ENCODE measurements at places on chromosomes 6 and 20.

DNA sequence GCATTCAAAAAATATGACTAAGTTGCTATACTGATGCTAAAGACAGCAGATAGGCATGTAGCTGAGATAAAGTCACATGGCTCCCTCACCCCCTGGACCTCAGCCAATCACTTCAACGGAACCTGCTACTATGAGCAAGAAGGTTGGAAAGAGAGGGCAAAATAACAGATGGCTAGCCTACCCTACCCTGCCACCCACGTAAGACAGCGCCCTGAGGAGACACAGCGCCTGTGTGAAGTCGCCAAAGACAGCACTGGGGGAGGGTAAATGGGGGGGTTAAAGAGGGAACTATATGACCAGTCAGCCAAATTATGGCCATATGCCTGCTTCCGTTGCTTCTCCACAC lies 163.2 kb downstream of the RALGAPA2 start:
- no peak for DNase-seq

DNA sequence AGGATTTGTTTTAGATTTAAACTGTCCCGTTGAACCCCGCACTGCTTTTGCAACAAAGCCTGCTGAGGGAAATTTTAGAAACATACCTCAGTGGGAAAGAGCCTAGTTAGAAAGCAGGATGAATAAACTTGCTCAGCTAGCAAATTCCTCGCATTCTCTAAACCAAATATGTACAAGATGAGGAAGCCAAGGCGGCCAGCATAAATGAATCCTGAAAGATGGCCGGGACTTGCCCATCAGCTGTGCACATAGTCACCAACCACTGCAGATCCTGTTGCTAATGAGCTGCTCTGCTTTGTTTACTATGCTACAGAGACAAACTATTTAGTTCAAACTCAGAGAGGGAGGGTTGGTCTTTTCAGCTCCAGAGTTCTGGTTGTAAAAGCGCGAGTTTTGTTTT lies 49.0 kb downstream of the TMEM170B start:
- no peak for DNase-seq

GRCh38 chr20:24773751-24774201 lies 175.3 kb upstream of the CST7 start:
- no peak for DNase-seq

- DNase-seq, result peak; percentile 11
These were observed at the start of gene MC3R for GRCh38 chr20:56247954-56248782. TSS of gene MC3R (plus strand) at chr20:56248732. CDS start at chr20:56248844, 112 bp downstream.

GRCh38 chr20:8389381-8390036 lies 257.4 kb downstream of the PLCB1 start:
- peak; percentile 16 for DNase-seq

DNA sequence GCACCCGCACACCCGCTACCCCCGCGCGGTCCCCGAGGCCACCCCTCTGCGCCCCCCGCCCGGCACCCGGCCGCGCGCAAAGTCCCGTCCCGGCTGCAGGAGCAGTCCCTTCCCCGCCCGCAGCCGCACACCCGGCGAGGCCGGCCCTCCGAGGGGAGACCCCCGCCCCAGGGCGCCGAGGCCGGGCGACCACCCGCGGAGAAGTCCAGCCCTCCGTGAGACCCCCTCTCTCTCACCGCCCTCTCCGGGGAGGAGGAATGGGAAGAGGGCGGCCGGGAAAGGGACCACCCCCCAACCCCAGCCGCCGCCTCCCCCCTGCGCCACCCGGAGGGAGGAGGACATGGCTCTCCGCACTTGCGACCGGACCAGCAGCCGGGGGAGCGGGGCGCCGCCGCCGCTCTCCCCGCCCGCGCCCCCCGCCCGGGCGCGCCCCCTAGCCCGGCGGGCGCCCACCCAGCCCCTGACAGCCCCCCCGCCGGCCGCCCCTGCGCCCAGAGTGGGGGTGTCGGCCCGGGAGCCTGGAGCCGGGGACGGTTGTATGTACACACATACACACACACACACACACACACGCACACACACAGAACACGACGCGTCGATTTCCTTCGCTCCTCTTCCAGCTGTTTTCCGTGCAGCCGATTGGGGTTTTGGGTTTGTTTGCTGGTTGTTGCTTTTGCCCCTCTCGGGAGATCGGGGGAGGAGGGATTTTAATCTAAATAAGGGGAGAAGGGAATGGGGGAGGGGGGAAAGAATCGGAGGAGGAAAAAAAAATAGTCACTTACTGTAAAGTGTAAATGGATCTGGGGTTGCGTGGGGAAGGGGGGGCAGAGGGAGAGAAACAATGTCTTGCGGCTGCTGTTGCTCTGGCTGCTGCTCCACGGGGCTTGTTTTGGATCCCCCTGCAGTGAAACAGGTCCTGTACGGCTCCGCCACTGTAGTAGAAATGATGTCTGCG lies at the start of gene ATXN1:
Gene ATXN1, minus strand, starts transcription at position 945 of the 955 bp plus-strand sequence.
- peak; percentile 81 for DNase-seq

DNA sequence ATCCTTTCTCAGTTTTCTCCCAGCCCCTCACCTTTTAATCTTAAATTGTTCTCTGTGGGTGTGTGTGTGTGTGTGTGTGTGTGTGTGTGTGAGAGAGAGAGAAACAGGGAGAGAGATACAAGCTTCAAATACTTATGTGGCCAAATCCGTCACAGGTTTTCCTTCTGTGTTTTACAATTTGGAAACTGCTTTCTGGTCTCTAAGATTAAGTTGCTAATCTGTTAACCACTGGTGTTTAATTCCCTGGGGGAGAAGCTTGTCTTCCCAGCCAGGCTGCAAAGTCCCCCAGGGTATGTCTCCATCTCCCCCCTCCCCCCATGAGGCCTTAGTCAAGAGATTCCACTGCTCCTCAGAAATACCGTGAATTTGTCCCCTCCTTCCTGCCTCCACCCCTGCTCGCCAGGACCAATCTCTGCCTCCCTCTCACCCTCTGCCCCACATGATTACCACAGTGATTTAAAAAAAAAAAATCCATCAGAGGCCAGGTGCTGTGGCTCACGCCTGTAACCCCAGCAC lies 49.0 kb downstream of the RIPOR3 start:
- DNase-seq, result peak; percentile 86

DNA sequence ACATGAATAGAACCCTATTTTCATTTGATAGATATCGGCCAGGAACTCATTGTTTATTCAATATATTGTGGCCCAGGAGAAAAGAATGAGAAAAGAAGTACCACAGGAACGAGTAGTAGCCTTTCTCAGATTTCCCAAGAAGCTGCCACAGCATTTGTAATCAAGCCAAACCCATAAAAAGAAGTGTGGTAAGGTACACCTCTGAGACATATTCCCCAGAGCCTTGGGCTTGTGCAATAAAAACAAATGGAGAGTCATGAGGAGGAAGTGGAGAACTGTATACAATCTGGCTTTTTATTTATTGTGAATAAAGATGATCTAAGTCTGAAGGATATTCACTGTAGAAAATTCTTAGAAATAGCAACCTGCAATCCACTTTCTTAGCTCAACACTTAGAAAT lies 36.7 kb downstream of the KIF6 start:
- DNase-seq, result no peak

- DNase-seq, result no peak
These were observed 27.1 kb downstream of the NAPB start for GRCh38 chr20:23393996-23394775.

DNA sequence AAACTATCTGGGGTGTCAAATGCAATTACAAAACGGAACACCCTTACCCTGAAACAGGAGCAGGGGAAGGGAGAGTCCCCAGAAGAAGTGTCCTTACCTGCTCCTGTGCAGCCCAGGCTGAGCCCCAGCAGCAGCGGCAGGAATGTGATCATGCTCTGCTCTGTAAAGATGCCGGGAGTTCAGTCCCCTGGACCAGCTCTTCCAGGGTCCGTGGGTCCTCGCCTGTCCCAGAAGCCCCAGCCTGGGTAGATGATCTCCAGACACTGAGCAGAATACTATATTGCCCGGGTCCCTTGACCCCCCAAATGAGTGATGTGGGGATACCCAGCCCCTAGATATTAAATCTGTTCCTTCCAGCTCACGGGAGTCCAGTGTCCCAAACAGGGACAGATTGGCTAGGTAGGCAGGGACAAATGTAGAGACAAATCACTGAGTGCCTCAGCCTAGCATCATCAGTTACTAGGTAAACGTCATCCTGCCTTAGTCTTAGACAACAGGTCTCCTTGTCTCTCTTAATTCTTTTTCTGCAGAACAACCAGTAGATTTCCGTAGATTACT lies at the start of gene HLA-DMB:
Gene HLA-DMB, minus strand, starts transcription at position 373 of the 558 bp plus-strand sequence. Its CDS starts 221 bp downstream, at position 152.
- peak; percentile 47 for DNase-seq

GRCh38 chr6:56757588-56757984 lies 114.9 kb upstream of the DST start:
- no peak for DNase-seq

DNA sequence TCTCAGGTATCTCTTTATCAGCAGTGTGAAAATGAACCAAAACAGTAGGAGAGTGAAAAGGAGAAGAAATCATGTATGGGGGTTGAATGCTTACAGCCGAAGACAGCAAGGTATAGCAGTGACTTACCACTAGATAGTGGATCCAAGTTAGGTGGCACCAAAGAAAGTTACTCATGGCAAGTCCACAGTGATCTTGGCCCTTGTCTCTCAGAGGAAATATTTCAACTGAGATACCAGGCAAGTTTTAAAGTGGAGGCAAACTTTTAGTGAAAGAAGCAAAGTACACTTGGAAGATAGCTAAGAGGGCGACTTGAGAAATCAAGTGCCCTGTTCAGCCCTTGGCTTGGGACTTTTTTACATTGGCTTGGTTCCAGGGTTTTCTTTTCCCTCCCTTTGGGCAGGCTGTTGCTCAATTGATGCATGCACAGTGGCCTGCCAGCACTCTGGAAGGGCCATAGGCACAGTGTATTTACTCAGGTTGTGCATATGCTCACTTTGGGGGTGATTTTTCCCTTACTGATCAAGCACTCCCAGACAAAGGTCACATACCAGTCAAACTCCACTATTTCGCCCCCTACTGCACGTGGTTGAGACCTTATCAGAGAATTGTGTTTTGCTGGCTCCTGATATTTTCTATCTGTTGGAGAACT lies 329.5 kb upstream of the KHDRBS2 start:
- DNase-seq, result no peak

- DNase-seq, result no peak
These were observed 719.4 kb downstream of the EPM2A start for GRCh38 chr6:145015739-145016558.

GRCh38 chr6:140546640-140547039 lies 1172.2 kb upstream of the CITED2 start:
- DNase-seq, result no peak

GRCh38 chr6:1287103-1287591 lies 24.8 kb upstream of the FOXQ1 start:
- no peak for DNase-seq

DNA sequence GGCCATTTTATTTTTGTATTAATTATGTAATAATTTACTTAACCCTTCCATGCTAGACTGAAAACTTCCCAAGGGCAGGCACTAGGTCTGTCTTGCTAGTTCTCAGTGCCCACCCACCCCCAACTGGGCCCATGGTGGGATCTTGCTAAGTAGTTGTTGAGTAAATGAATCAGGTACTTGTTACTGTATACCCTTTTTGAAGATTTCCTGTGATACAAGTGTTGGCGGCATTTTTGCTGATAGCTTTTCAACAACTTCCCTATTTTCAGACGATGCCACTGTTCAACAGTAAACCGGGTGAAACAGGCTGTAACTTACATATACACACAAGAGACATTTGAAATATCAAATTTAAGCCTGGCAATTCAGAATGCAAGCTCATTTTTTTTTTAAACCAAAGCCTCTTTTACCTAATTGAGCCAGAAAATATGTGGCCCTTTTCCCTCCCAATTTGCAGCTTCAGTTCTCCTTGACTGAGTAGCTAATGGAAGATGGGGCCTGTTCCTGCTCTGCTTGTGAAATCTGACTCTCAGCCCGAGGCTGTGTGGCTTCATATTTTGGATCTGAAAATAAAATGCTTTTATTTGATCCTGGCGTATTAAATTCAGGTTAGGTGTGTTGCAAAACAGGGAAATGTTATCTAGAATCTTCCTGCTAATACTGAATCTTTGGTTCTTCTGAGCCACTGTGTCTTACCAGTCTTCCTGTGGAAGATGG lies 288.3 kb downstream of the NRN1 start:
- DNase-seq, result no peak

GRCh38 chr20:24789877-24790276 lies 159.2 kb upstream of the CST7 start:
- no peak for DNase-seq

GRCh38 chr6:3165631-3166534 lies 8.5 kb upstream of the TUBB2A start:
- DNase-seq, result peak; percentile 60

DNA sequence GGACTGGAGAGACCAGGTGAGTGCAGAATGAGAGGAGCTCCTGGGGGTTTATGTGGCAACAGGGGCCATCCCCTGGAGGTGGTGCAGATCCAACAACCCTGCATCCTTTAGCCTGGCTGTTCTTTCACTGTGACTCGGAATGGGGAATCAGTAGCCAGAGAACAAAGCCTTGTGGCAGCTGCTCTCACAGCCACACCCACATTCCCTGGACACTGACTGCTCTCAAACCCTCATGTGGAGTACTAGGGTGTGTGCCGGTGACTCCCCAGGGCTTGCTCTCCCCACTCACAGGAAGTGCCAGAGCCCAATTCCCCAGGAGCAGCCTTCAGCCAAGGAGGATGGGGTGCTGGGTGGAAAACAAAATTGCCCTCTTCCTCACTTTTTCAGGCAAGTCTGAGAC lies 30.2 kb upstream of the GGTLC1 start:
- DNase-seq, result no peak

DNA sequence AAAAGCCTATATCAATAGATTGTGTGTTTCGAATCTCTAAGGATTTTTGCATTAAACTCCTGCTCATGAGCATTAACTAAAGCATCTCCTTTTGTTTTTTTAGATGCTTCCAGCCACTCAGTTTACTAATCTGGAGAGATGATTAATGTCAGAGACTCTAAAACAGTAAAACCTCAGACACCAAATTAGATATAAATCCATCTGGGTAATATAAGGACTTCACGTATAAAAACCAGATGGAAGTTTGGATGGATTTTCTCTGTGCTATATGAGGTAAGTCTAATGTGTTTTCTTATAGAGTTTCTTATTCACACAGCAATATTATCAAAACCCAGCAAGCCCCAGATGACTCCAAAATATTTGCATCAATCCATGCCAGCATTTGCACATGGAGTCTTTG lies 137.2 kb downstream of the SYNE1 start:
- no peak for DNase-seq

DNA sequence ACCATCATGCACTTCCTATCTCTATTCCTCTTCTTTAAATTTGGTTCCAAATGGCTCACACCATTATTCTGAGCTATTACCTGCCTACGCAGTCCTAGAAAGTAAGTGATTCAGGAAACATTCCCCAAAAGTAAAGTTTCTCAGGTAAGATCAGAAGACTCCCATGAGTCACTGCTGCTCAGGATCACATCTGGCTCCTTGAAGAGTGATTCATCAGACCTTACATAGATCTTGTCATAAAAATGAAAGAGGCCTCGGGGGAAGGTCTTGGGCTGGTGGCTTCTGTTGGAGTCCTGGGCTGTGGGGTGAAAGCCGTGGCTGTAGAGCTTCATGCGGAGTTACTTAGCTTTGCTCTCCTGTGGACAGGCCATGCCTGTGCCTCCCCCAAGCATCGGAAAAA lies 35.9 kb downstream of the PLG start:
- no peak for DNase-seq

- DNase-seq, result no peak
These were observed 5.4 kb downstream of the DSP start for GRCh38 chr6:7546896-7547295.

GRCh38 chr6:135904666-135905065 lies 53.2 kb downstream of the PDE7B start:
- DNase-seq, result no peak

GRCh38 chr6:110329348-110329713 lies 28.8 kb downstream of the METTL24 start:
- DNase-seq, result no peak

- no peak for DNase-seq
These were observed 70.8 kb downstream of the PTPN1 start for GRCh38 chr20:50580842-50581544.

Measured in H7 (cell line).